Left kidney (tissue), 8 donors: ENCODE measurements at places on chromosomes 2 and 18. TPM values are rescaled to one million over a fixed set of nuclear protein-coding genes. Genes with fewer than 3 reads are reported as not detected.

- no peak for DNase-seq
These were observed 415.7 kb downstream of the ZNF804A start for GRCh38 chr2:185014076-185014475.

Gene ABCG5
- 0.63 TPM for polyA plus RNA-seq

DNA sequence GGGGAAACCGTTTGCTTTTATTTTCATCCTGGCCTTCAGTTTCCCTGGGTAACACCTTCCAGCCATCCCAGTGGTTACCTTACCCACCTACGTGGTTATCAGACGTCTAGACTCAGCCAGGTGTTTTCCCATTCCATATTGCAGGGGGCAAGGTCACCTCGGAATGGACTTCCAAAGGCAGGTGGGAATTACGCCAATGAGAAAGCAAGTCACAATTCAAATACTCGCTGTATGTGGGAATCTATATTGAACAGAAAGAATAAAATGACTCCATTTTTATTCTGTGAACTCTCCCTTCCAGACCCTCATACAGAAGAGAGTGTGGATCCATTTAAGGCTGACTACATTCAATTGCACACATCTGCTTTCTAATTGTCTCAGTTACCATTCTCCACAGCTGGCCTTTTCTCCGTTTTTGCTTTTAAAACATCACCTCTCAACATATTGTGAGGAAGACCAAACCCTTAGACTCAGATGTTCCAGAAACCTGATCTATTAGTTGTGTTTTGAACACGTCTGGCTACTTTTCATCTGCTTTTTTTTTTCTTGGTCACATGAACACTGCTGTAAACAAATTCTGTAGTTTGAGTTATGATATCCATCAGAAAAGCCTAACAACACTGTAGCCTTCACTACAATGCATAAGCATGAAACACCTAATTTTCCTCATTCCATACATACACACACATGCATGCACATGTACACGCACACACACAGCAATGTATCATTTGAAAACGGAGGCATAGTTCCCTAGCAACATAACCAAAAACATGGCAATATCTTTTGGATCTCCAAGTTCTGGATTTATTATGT lies 59.8 kb downstream of the BCL2 start:
- no peak for DNase-seq

- no peak for DNase-seq
These were observed 114.3 kb upstream of the MCFD2 start for GRCh38 chr2:47029737-47030524.

DNA sequence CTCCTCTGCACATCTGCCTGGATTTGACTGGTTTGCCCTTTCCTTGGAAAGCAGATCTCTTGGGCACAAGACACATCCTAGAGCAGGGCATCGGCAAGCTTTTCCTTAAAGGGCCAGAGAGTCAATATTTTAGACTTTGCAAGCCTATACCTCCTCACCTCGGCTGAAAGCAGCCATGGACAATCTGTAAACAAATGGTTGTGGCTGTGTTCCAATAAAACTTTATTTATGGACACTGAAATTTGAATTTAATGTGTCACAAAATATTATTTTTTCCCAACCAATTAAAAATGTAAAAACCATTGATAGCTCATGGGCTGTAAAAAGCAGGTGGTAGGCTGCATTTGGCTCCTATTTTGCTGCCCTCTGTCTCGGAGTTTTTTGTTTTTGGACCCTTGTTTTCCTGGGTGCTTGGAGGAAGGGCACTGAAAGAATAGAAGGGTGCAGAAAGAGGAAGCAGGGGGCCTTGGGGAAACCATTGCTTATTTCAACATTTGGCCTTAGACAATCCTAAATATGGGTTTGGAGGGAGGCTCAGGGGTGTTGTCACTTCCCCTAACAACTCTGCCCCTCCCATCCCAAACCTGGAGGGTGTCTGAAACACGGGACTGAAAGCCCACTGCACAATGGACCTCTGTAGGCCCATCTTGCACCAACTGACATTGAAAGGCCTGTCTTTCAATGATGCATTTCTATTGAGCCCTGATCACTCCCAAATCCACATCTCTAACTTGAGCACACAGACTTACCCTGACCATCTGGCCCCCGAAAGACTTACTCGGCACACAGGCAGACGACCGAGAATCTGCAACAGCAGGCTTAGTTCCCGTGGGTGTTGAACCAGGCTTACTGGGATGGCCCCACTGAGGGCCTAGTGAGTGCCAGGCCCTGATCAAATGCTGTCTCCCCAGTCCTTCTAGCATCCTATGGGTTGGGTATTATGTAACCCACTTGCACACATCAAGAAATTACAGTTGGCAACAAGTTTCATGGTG lies 7.1 kb upstream of the ZFP36L2 start:
- no peak for DNase-seq

Gene MYL12A
- 391 TPM for polyA plus RNA-seq

Gene LYPD6B
- polyA plus RNA-seq, result 37.2 TPM

DNA sequence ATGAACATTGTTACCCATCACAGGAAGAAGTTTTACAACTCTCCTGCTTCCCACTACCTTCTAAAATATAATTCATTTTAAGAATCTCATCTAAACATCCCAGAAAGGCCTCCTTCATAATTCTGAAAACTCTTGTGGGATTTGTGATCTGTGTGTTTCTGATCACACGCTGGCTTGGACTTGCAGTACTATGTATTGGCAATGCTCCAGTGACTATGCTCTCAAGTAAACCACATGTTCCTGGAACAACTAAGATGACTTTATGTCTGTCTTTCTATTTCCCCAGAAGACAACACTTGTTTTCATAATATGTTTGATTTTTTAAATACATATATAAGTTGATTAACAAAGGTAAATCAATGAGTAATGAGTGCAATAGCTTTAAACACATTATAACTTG lies 376.6 kb upstream of the NETO1 start:
- DNase-seq, result no peak

- no peak for DNase-seq
These were observed 625.6 kb downstream of the EPHA4 start for GRCh38 chr2:220946552-220946951.

Gene UNC50
- 72.9 TPM for polyA plus RNA-seq

GRCh38 chr2:158091647-158092046 lies 10.0 kb upstream of the UPP2 start:
- no peak for DNase-seq

Gene MC2R
- polyA plus RNA-seq, result not detected

Gene CYTIP
- 1.7 TPM for polyA plus RNA-seq

Gene NOSTRIN
- 37.2 TPM for polyA plus RNA-seq

GRCh38 chr2:205783872-205784499 lies 101.7 kb downstream of the NRP2 start:
- DNase-seq, result no peak

DNA sequence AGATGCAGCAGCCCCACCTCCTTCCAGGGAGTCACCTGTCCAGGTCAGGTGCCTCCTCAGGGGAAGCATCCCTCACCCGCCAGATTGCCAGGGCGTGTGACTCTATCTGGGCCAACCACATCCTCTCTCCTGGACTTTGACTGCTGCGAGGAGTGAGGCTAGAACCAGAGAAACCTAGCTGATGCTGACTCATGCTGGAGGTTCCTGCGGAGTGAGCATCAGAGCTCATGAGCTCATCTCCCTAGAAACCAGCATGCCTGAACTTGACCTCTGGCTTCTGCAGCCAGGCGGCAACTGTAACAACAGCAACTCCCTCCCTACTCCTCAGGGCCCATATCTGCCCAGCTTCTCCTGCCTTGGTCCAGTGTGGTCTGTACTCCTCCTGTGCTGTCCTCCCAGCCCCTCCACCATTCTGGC lies 28.3 kb upstream of the NT5DC4 start:
- peak; percentile 25 for DNase-seq

DNA sequence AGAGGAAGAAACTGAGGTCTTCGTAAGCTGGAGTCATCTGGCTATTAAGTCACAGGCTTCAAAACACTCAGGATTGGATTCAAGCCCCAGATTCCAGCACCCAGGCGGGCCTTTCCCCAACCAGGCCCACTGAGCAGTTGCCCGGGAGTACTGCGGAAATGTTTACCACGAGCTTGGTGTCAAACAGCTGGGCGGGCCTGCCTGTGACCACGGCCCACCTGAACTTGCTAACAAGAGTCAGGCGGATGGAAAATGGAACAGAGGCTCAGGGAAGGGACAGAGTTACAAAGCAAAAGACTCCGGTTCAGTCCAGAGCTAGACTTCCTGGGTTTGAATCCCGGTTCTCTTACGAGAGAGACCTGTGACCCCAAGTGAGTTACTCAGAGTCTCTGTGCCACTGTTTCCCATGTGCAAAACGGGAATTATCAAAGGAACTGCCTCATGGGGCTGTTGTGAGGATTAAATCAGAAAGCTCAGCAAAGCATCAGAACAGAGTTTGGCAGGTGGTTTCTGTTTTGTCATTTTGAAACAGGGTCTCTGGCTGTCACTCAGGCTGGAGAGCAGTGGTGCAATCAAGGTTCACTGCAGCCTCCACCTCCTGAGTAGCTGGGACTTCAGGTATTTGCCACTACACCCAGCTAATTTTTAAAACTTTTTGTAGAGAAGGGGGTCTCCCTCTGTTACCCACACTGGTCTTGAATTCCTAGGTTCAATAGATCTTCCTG lies 49.0 kb upstream of the TFCP2L1 start:
- no peak for DNase-seq

GRCh38 chr2:54013996-54014395 lies 43.2 kb upstream of the PSME4 start:
- DNase-seq, result no peak

Gene CHRNA1
- 3.7 TPM for polyA plus RNA-seq

DNA sequence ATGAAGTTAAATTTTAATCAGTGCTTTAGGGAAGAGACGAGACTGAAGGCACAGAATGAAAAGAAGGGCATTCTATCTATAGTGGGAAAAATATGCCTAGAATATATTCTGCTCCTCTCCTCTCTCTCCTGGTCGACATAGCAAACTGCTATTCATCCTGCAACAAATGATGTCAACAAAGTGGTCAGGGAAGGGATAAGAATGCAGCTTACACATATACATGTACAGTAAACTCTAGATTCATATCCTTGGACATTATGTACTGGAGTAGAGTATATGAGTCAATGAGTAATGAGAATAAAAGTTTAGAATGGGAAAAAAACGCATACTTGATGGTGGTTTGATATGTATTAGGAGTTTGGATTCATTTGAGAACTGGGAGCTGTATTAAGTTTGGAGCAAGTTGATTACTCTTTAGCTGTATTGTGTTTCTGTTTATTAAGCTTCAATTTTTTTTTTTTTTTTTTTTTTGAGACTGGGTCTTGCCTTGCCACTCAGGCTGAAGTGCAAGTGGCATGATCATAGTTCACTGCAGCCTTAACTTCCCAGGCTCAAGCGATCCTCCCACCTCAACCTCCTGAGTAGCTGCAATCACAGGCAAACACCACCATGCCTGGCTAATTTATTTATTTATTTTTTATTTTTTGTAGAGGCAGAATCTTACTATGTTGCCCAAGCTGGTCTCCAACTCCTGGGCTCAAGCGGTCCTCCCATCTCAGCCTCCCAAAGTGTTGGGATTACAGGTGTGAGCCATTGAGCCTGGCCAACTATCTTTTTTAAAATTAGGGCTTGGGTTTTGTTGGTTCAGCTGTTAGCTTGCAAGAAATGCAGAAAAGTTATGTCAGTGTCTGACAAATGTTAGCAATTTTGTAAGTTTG lies 53.8 kb downstream of the STAT1 start:
- DNase-seq, result no peak

GRCh38 chr2:232697059-232697806 lies at the start of gene GIGYF2:
TSS of gene GIGYF2 (plus strand) at chr2:232697331. CDS start at chr2:232735198, 37,867 bp downstream.
- DNase-seq, result peak; percentile 96

Gene TUBB8B
- 0.96 TPM for polyA plus RNA-seq

- DNase-seq, result no peak
These were observed 12.4 kb upstream of the CRYGA start for GRCh38 chr2:208175840-208176153.

- DNase-seq, result no peak
These were observed 27.3 kb downstream of the ITGAV start for GRCh38 chr2:186617148-186617547.

DNA sequence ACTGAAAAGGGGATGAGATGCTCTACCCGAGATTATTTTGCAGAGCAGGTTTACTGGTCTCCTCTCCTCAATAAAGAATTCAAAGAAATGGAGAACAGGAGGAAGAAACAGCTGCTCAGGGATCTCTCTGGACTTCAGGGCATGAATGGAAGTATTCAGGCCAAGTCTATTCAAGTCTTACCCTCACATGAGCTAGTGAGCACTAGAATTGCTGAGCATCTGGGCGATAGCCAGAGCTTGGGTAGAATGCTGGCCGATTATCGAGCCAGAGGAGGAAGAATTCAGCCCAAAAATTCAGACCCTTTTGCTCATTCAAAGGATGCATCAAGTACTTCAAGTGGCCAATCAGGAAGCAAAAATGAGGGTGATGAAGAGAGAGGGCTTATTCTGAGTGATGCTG lies 60.0 kb downstream of the PIKFYVE start:
- DNase-seq, result no peak

- no peak for DNase-seq
These were observed 44.9 kb downstream of the STK25 start for GRCh38 chr2:241463276-241464135.

DNA sequence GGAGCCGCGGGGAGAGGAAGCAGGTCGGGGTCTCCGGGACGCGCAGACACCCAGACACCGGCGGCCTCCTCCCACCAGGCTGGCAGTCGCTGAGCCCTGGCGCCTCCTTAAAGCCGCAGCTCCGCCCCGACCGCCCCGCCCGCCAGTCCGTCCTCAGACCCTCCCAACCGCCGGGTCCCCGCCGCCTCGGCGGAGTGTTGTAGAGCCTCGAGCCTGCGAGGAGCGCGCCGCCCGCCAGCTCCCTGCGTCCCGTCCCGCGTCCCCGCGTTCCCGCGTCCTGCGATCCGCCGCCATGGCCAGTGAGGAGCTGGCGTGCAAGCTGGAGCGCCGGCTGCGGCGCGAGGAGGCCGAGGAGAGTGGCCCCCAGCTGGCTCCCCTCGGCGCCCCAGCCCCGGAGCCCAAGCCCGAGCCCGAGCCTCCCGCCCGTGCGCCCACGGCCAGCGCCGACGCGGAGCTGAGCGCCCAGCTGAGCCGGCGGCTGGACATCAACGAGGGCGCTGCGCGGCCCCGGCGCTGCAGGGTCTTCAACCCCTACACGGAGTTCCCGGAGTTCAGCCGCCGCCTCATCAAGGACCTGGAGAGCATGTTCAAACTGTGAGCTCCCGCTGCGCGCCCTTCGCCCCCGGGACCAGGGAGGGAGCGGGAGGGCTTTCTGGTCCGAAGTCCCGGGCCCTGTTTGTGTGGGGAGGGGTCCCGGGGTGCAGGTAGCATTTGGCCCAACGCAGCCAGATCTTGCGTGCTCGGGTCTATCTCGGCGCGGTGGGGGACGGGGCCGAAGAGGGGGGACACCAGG lies at the start of gene EFHD1:
EFHD1 (plus strand) TSS at position 192 of the 793 bp plus-strand sequence; CDS start at position 293, 101 bp downstream.
- DNase-seq, result peak; percentile 68
